PC-9 (cell line): ENCODE measurements at places on chromosomes 5 and 9.

DNA sequence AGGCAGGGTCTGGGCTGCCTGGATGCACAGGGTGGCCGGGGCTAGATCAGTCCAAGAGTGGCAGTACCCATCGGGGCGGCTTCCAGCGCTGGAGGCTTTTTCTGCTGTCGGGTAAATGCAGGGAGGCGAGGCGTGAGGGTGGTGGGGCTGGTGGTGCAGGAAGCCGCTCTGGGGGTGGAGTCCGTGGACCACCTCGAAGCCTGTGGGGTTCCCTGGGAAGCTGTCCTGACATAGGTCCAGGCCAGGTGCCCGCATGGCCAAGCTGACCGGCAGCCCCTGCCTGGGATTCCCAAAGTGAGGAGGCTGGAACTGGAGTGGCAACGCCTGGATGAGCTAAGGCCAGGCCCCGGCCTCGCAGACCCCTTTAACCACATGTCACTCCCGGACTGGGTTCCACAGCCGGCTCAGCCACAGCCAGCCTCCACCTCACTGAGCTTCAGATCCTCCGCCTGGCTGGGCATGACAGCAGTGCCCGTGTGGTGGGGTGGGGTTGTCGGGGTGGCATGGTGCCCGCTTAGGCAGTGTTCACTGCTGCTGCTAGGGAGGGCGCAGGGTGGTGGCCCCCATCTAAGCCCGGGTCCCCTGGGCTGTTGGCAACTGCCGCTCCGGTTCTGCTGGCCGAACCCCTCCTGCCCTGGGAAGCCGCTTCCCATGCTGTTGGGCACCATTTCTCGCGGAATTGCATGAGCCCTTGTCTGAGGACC is 1.4 kb upstream of the QRFP start:
- no peak for DNase-seq

GRCh38 chr9:34994900-34995669 is 5.5 kb downstream of the DNAJB5 start:
- no peak for DNase-seq

GRCh38 chr9:16221366-16221765 is 649.1 kb downstream of the BNC2 start:
- DNase-seq, result no peak

DNA sequence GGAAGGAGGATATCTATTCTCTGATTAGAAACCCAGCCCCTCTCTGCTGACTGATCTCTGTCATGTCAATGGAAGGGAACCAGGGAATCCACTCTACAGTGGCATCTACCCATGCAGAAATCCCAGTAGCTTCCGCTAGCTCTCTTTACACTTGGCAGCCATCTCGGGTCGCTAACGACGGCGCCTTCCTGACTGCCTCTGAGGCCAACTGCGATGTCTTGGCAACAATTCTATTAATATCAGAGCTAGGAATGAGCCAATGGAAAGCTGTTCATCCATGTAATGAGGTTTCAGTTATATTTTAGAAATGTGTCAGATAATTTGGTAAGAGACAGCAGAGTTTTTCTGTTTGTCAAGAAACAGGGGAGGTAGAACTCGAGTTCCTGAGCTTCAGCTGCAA is 67.6 kb upstream of the ATP10B start:
- no peak for DNase-seq

DNA sequence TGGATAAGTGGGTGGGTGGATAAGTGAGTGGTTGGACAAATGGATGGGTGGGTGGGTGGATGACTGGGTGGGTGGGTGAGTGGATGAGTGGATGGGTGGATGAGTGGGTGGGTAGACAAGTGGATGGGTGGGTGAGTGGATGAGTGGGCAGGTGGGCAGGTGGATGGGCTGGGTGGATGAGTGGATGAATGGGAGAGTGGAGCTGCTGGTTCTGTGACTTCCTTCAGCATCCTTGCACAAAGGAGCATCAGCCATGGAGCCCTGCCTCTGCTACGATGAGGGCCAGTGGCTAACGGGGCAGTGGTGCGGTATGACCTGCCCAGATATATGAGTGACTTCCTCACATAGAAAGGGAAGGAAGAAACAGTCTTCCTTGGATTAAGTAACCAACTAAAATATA is 398.7 kb upstream of the IRX4 start:
- DNase-seq, result no peak

DNA sequence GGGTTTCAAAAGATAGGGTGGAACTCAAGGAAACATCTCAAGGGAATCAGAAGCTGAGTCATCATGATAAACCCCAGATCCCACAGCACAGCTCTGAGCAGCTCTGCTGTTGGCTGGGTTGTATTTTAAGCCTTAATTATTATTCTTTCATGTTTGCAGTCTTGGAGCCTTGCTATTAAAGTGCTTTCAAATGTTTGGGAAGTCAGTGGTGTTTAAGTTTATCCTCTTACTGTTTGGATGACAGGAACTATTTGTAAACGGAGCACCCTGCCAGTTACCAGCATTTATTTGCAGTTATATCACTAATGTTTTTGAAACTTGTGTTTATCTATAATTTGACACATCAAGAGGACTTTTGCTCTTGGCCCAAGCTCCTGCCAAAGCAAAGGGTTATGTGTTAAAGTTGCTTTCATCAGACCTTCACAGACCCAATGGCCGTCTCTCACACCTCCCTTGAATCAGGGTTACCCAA is 141.1 kb upstream of the SPDL1 start:
- DNase-seq, result no peak

- DNase-seq, result no peak
These were observed 12.8 kb downstream of the UGCG start for GRCh38 chr9:111909444-111909843.

DNA sequence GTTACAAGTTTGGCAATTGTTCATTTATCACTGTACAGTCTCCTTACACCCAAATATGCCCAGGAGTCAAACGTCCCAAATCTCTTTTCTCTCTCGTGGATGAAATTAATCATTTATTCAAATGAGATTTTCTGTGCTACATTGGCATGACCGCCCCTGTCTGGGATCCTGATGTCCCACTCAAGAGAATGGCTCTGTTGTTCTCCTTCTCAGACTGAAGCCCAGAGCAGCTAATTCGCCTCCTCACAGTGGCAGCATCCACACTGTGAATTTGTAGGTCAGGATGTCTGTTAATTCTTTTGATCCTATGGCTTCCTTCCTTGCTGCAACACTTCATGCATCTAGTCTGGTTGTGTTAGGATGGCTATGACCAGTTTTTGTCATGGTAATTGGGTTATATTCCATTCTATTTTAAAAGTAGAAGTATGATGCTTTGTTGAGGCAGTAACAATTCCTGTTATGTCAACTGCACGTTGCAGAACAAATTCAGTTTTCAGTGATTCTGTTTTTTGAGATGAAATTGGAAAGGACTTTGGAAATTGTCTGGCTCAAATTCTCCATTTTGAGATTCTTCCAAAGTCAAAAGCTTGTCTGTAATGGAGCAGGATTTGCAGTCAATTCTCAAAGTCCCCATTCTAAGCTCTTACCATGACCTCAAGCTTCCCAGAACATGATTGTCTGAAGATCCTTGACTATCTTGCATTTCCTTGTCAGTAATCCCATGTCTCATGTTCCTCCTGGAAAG is 141.5 kb upstream of the GAS1 start:
- no peak for DNase-seq
